ENCODE measurements at places on chromosomes 6 and 20. TPM values are rescaled to one million over a fixed set of nuclear protein-coding genes. Genes with fewer than 3 reads are reported as not detected.

DNA sequence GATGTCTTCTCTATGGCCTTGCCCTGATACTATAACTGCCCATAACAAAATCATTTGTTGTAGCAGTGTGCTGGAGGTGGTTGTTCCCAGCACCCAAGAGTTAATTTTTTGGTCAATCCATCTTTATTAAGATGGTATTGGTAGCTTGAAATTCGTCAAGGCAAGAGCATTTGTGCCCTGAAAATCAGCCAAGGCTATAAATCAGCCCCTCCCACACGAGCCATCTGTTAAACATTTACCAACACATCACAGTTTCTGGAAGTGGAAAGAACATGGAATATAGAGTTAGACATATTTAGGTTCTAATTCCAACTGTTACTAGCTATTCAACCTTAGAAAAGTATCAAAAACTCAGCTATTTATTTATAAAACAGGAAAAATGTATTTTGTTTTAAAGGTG is 888.4 kb upstream of the GJE1 start:
- no peaks in the 10 kb centered on the region for H3K4me1 ChIP-seq
- no peak overlapping the region for H3K4me3 ChIP-seq
- no peak overlapping the region for H3K27ac ChIP-seq
- no peak for DNase-seq
- no peaks in the 10 kb centered on the region for H3K36me3 ChIP-seq

GRCh38 chr6:11552442-11552841 is 14.9 kb downstream of the TMEM170B start:
- no peaks in the 10 kb centered on the region for H3K27me3 ChIP-seq
- H3K4me3 ChIP-seq: no peak overlapping the region
- H3K36me3 ChIP-seq: no peaks in the 10 kb centered on the region
- no peak overlapping the region for H3K27ac ChIP-seq
- no peak for DNase-seq
- H3K4me1 ChIP-seq: no peaks in the 10 kb centered on the region

DNA sequence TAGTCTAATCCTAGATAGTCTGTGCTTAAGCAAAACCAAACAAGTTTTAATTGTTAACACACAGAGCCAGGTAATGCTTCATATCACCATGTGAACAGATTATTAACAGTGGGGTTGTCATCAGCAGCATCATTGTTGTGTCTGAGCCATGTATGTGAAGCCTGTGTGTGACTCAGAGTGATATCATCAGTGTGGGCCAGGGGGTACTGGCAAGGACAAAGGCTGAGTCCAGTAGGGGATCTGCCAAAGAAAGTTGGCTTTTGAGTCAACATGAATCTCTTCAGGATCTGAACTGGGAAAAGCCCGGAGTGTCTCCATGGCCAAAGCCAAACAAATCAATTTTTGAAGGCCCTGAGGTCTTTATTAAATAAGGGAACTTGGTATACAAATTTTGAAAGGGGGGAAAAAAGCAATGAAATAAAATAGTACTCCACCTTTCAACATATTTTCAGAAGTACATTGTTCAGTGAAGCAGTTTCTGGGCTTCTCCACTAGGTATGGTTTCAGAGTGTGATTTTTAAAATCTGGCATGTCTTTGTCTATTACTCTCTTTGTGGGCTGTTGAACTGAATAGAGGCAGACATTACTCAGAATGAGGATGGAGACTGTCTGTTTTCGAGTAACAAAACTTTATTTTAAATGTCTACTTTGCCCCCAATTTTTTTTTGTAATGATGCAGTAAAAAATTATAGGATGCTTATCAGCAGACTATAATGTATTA is 444.2 kb upstream of the JAG1 start:
- no peak for DNase-seq
- no peak overlapping the region for H3K27ac ChIP-seq
- H3K27me3 ChIP-seq: no peaks in the 10 kb centered on the region
- no peaks in the 10 kb centered on the region for H3K36me3 ChIP-seq
- no peaks in the 10 kb centered on the region for H3K4me1 ChIP-seq
- no peak overlapping the region for H3K4me3 ChIP-seq

- DNase-seq: no peak
- no peaks in the 10 kb centered on the region for H3K27me3 ChIP-seq
- no peak overlapping the region for H3K4me3 ChIP-seq
- H3K4me1 ChIP-seq: no peaks in the 10 kb centered on the region
- no peak overlapping the region for H3K27ac ChIP-seq
These were observed 215.7 kb downstream of the CDC5L start for GRCh38 chr6:44603044-44603686.

DNA sequence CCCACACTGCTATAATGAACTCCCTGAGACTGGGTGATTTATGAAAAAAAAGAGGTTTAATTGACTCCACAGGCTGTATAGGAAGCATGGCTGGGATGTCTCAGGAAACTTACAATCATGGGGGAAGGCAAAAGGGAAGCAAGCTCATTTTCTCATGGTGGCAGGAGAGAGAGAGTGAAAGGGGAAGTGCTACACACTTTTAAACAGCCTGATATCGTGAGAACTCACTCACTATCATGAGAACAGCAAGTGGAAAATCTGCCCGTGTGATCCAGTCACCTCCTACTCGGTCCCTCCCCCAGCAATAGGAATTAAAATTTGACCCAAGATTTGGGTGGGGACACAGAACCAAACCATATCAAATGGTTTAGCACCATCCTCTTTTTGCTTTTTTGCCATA is 116.6 kb upstream of the CEP162 start:
- H3K36me3 ChIP-seq: no peaks in the 10 kb centered on the region
- no peaks in the 10 kb centered on the region for H3K4me1 ChIP-seq
- H3K27ac ChIP-seq: no peak overlapping the region
- no peaks in the 10 kb centered on the region for H3K27me3 ChIP-seq

- peak overlapping the region; percentile 57 for H3K27ac ChIP-seq
- no peak overlapping the region for H3K4me3 ChIP-seq
- no peaks in the 10 kb centered on the region for H3K27me3 ChIP-seq
- H3K4me1 ChIP-seq: peaks cover 57% of the 10 kb centered on the region
These were observed 104.2 kb downstream of the PREX1 start for GRCh38 chr20:48723308-48724264.

- H3K27me3 ChIP-seq: no peaks in the 10 kb centered on the region
- no peak overlapping the region for H3K27ac ChIP-seq
- no peaks in the 10 kb centered on the region for H3K36me3 ChIP-seq
- DNase-seq: no peak
- peaks cover 39% of the 10 kb centered on the region for H3K4me1 ChIP-seq
- H3K4me3 ChIP-seq: no peak overlapping the region
These were observed 206.8 kb upstream of the ARG1 start for GRCh38 chr6:131366223-131366622.

DNA sequence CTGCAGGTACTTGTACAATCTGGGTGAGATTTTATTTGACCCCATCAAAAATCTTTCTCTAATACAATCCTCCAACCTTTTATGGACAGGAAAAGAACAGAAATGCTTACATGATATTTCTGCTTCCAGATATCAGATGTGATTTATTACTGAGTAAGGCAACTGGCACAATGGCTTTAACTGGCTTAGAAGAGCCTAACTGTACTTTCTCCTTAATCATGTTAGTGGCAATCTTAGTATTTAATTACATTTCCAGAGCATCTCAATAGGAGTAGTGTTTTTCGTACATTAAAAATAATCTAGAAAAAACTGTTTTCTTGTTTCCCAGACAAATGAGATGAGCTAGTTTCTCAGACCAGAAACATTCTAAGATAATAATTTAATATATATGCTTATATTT is 251.6 kb downstream of the KCNQ5 start:
- no peaks in the 10 kb centered on the region for H3K4me1 ChIP-seq
- no peak overlapping the region for H3K4me3 ChIP-seq
- H3K27me3 ChIP-seq: no peaks in the 10 kb centered on the region
- H3K36me3 ChIP-seq: no peaks in the 10 kb centered on the region

DNA sequence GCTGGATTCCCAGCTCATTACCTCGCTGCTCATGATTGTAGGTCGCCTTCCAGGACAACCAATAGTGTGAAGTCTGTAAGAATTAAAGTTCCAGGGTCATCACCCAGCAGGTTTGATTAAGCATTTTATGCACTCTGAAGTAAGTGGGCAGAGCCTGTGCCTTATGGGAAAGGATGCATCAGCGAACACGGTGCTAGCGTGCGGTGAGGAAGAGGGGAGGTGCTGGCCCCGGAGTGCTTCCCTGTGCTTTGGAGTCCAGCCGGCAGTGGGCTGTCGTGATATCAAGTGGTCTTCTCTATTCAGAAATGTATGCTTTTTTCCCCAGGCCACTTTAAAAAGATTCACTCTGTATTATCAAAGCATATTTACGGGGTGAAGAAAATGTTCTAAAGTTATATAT is 16.0 kb downstream of the DUSP22 start:
- DNase-seq: no peak
- H3K4me3 ChIP-seq: no peak overlapping the region
- no peaks in the 10 kb centered on the region for H3K36me3 ChIP-seq
- H3K4me1 ChIP-seq: peaks cover 78% of the 10 kb centered on the region
- no peak overlapping the region for H3K27ac ChIP-seq
- H3K27me3 ChIP-seq: no peaks in the 10 kb centered on the region

DNA sequence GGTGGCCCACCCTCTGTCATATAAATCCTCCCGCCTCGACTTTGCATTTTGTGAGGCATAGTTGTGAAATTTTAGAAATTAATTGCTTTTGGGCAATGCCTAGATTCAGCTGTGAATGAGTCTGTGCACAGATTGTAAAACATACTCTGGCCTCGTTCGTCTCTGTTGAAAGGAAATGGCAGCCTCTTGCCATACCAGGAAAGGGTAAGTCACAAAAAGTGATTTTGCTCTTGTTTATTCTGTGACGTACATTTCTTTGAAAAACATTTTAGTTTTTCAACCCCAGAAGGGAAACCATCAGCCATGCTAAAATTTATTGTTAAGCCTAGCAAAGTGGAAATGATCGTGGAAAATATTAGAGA is 15.3 kb upstream of the EXOC2 start:
- no peak for DNase-seq
- no peak overlapping the region for H3K27ac ChIP-seq
- peaks cover 14% of the 10 kb centered on the region for H3K4me1 ChIP-seq
- no peaks in the 10 kb centered on the region for H3K36me3 ChIP-seq
- H3K4me3 ChIP-seq: no peak overlapping the region

DNA sequence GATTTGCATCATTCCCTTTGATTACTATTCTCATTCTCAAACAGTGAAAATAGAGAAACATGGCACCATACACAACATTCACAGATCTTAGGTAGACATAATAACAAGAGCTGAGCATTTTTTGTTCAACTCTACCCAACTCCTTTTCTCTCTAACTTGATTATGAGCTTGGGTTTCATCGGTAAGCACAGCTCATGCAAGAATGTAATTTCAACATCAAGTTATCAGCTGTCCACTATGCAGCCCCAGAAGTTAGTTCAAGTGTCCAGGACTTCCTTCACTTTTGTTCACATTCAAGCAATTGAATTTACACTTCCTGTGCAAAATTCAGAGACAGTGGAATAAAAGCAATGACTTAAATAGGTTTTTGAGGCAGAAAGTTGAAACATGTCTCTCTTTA is 297.7 kb upstream of the SASH1 start:
- no peak overlapping the region for H3K4me3 ChIP-seq
- H3K4me1 ChIP-seq: no peaks in the 10 kb centered on the region
- DNase-seq: no peak
- no peaks in the 10 kb centered on the region for H3K36me3 ChIP-seq

- no peak overlapping the region for H3K27ac ChIP-seq
- H3K27me3 ChIP-seq: no peaks in the 10 kb centered on the region
- no peak for DNase-seq
- no peaks in the 10 kb centered on the region for H3K4me1 ChIP-seq
These were observed 228.0 kb downstream of the CD109 start for GRCh38 chr6:73923905-73924485.

- H3K4me1 ChIP-seq: no peaks in the 10 kb centered on the region
- H3K36me3 ChIP-seq: no peaks in the 10 kb centered on the region
- DNase-seq: no peak
- H3K27ac ChIP-seq: no peak overlapping the region
- no peak overlapping the region for H3K4me3 ChIP-seq
- H3K27me3 ChIP-seq: no peaks in the 10 kb centered on the region
These were observed 37.6 kb upstream of the PTPRK start for GRCh38 chr6:128558021-128558420.

- no peaks in the 10 kb centered on the region for H3K4me1 ChIP-seq
- H3K27ac ChIP-seq: no peak overlapping the region
These were observed 46.0 kb downstream of the TIAM2 start for GRCh38 chr6:155040901-155041650.

- H3K36me3 ChIP-seq: no peaks in the 10 kb centered on the region
- no peak overlapping the region for H3K27ac ChIP-seq
- DNase-seq: no peak
- H3K27me3 ChIP-seq: no peaks in the 10 kb centered on the region
- H3K4me3 ChIP-seq: no peak overlapping the region
These were observed 83.8 kb upstream of the FOXQ1 start for GRCh38 chr6:1227935-1228753.

DNA sequence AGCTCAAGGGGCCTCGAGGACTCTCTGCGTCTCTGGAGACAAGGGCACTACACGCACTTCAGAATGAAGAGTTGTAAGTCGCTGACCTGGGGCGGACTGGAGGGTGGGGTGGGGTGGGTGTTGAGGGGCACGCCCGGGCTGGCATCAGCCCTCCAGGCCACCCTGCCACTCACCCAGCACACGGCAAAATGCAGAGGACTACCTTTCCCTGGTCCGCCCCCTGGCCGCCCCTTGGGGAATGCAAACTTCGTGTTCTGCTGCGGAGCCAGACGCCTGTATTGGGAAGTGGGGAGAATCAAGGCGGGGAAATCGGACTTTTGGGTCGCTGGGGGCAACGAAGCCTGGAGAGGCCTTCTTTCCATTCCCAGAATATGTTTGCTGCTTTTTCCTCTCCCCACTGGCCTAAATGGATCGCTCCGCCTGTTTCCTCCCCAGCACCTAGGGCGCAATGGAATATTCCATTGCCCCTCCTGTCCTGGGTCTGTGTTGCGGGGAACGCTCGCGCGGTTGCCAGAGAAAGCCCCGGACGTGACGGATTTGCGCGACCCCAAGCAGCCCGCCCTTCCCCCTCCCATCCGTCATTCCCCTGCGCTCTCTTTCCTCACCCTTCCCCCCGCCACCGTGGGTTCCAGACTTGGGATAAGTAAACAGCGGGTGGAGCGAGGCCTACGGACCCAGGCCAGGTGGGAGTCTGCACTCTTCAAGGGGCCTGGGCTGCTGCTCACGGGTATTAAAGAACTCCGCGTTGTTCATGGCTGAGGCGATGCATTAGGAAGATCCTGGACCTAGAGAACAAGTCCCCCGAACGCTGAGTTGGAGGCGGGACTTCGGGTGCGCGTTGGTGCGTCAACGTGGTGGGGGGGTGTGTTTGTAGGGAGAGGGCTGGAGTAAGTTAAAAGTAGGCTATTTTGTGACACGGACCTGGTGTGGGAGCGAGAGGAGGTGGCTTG is at the start of gene PPT2:
Gene PPT2 (plus strand): TSS at position 578 of the 950 bp plus-strand sequence. CDS start 454 bp downstream, outside the sequence.
- H3K4me1 ChIP-seq: peaks cover 27% of the 10 kb centered on the region
- peak; percentile 65 for DNase-seq
- peak within 1 kb of the TSS; percentile 66 for H3K4me3 ChIP-seq
- H3K36me3 ChIP-seq: no peaks in the 10 kb centered on the region
- H3K27ac ChIP-seq: no peak within 1 kb of the TSS

- no peaks in the 10 kb centered on the region for H3K4me1 ChIP-seq
- H3K27me3 ChIP-seq: no peaks in the 10 kb centered on the region
- no peaks in the 10 kb centered on the region for H3K36me3 ChIP-seq
- no peak overlapping the region for H3K27ac ChIP-seq
- DNase-seq: no peak
These were observed 96.2 kb downstream of the OTOR start for GRCh38 chr20:16844406-16844805.

EPPIN gene
- not detected for total RNA-seq

HLA-DOA gene
- total RNA-seq: 209 TPM

PTK7 gene
- total RNA-seq: not detected

HCRTR2 gene
- total RNA-seq: not detected

LPA gene
- not detected for total RNA-seq

Measured in B cell (primary cell).